Skeletal muscle cell (primary cell): ENCODE measurements at places on chromosomes 1 and 21.

DNA sequence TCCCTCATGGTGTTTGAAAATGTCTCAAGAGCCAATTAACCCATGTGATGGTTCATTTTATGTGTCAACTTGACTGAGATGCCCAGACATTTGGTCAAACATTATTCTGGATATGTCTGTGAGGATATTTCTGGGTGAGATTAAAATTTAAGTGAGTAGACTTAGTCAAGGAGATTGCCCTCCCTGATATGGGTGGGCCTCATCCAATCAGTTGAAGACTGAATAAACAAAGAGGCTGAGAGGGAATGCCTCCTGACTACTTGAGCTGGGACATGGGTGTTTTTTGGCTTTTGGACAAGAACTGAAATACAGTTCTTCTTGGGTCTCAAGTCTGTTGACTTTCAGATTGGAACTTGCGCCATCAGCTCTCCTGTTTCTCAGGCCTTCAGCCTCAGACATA is 89.4 kb upstream of the SPATA6 start:
- DNase-seq: no peak

DNA sequence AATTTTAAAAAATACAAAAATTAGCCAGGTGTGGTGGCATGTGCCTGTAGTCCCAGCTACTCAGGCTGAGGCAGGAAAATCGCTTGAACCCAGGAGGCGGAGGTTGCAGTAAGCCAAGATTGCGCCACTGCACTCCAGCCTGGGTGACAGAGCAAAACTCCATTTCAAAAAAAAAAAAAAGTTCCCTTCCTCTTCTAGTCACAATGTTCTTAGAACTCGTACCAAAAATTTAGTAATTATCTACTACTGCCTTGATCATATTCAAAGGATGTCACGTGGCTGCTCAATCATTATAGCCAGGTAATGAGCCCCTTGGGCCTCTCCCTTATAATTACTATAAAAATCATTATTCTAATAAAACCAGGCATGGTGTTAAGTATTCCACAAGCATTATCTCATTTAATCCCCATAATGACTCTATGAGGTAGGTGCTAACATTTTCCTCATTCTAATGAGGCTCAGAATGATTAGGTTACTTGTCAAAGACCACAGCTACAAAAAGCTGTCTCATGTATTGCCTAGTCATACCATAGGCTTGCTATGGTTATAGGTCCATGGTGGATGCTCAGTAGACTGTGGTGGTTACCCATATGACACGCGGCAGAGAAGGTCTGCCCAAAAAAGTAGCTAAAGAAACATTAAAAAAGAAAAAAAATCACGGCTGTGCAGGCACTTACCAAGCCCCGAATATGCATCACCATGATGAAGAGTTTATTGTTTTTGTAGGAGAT is 15.5 kb upstream of the PPP1R15B start:
- no peak for DNase-seq

- DNase-seq: no peak
Measured at GRCh38 chr1:168161459-168161858, 17.3 kb upstream of the TIPRL start.

DNA sequence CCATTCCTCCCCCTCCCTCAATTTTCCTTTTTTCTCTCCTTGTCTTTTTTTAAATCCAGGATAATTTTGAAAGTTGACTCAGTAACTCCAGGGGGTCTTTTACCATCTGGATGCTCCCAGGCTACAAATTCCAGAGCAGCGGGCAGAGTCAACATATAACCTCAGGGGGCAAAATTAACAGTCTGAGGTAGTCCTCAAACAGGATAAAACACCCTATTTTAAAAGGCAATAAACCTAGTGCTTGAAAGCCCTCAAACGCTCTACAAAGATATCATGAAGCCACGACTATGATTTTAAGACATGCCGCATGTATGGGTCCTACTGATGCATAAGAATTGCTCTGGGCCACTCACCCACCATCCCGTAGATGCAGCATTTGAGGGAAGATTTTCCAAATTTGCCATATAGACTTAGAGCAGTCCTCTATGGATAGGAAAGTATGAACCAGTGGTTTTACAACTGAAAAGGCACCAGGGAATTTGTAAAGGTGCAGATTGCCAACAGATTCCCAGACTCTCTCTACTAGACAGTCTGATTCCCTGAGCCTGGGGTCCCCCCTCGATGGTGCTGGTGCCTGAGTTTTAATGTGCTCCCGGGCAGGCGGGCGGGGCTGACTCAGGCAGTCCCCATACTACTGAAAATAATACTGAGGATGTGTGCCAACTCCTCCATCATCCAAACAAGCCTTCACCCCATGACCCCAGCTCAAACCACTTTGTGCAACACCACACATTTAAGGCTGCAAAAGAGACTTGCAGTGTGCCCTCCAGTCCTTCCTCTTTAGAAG is 37.2 kb downstream of the PTPN14 start:
- peak; percentile 25 for DNase-seq

- peak; percentile 61 for DNase-seq
Measured at GRCh38 chr1:153572569-153573015, 6.9 kb upstream of the S100A2 start.

- no peak for DNase-seq
Measured at GRCh38 chr1:207302618-207303393, 18.7 kb upstream of the CD55 start.

DNA sequence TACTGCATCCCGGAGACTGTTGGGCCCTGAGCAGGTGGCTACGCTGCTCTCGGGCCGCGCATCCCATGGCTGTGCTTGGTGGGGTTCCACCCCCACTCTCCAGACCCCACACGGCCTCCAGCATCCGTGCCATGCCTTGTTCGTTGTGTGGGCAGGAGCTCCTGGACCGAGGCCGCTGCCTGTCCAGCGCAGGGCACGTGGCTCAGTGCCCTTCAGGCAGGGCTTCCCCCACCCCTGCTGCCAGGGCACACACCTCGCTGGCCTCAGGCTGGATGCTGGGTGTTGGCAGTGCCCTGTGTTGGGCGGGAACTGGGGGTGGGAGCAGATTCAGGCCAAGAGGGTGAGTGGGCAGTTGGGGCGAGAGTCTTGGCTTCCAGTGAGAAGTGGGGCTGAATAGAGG is 9.9 kb downstream of the PRKCZ start:
- no peak for DNase-seq

DNA sequence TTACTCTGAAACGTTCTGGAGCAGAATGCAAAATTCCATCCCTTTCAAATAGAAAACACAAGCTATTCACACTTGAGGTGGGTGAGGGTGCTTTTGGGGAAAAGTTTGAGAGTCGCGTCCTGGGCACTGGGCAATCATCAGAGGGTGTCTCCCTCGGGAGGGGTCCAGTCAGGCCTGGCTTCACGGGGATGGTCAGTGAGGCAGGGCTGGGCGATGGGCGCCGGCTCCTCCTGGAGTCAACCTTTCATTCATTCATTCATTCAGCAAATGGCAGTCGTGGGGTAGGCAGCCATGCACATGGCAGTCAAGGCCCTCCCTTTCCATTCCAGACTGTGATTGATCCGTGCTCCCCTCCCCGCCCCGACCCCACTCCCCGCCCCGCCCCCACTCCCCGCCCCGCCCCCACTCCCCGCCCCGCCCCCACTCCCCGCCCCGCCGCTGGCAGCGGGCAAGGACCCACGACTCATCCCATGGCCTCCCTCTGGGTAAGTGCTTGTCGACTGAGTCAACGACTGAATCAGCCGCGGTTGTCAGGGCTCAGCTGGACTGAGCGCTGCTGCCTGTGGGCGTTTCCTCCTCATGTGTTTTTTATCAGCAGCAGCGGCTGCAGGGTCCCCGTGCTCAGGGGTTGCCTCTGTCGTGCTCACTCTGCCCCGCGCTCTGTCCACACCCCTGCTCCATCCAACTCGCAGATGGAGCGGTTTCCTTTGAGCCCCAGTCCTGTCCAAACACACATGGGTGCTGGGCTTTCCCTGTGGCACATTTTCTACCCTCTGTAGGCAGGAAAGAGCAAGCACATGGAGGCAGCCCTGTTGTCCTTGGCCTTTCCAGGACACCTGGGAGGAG is 12.5 kb upstream of the SPSB1 start:
- DNase-seq: peak; percentile 85

DNA sequence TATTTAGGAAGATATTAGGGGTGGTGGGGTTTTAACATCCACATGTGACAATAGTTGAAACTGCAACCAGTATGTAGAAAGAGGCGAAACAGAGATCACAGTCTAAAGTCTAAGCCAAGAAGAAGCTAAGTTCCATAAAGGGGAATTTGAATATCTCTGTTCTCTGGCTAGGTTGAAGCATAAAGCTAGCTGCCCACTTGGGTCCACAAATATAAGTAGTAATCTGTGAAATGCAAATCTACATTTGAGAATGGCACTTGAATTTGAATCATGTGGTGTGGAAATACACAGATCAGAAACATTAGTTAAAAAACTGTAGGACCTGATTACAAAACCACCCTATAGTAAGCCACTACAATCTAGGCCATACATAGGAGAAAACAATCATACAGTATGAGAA is 602.1 kb downstream of the LMO4 start:
- no peak for DNase-seq

- DNase-seq: no peak
Measured at GRCh38 chr1:94275083-94275482, 37.7 kb upstream of the ARHGAP29 start.

- DNase-seq: no peak
Measured at GRCh38 chr1:165345502-165345901, 11.0 kb downstream of the LMX1A start.

- no peak for DNase-seq
Measured at GRCh38 chr1:164638492-164639202, 79.7 kb downstream of the PBX1 start.

DNA sequence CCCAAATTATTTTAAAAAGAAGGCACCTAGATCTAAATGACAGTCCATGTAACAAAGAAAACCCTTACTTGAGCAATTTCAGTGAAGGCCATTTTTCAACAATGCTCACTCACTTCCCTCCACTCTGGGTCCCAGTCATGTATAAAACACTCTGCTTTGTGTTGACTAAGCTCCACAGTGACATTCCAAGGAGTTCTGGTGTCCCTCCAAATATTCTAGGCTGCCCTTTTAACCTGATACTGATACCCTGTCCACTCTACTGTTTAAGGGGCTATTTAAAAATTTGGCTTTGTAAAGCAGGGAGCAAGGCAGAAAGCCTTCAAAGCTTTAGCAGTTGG is 73.6 kb downstream of the GNG12 start:
- no peak for DNase-seq

DNA sequence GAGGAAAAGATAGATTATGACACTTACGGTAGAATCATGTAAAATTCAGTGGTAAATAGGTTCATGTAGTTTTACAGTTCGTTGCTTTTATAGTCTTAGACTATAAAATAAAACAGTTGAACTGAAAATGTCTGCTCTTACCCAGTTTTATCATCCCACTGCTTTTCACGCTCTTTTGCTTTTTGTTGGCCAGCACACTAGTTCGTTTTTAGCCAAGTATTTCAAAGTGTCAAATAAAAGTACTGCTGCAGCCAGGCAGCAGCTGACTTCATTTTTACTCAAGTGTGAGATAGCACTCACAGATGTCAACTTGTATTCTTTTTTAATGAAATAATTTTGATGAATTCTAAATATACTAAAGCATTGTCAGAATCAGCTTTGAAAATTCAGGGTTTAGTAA is 18.5 kb upstream of the BTG3 start:
- DNase-seq: no peak

DNA sequence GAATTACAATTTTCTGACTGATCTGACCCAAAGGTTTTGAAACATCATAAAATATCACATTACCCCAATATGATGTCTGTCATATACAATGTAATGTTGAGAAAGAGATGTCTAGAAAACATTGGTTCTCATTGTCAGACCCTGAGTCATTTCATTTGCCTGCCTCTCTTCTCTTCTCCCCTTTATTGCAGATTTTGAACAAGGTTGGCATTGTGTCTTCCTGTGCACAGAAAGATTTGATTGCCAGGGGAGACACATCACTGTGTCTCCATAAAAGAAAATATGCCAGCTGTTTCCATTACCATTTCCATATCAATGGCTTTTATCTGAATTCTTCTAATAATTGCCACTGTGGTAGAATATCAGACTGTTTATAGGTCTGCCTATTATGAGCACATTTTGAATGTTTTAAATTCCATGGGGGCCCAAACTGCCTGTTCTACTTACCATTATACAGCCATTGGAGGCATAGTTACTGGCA is 65.6 kb downstream of the IFI44 start:
- peak; percentile 36 for DNase-seq

DNA sequence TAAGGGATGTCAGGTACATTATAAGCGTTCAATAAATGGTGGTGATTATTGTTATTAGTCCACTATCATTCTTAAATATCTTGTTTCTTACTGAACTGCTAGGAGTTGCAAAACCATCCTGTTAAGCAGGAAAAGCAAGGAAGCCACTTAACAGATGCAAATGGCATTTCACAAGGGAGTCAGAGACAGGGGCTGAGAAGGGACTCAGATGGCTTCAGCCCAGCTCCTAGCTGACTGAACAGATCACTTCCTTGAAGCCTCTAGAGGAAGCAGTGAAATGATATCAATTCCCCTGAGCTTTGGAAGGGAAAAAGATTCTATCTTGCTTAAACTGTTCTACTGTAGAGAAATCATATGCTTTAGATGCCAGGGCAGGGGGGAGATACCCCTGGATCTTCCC is 151.5 kb downstream of the ST6GALNAC5 start:
- DNase-seq: no peak

DNA sequence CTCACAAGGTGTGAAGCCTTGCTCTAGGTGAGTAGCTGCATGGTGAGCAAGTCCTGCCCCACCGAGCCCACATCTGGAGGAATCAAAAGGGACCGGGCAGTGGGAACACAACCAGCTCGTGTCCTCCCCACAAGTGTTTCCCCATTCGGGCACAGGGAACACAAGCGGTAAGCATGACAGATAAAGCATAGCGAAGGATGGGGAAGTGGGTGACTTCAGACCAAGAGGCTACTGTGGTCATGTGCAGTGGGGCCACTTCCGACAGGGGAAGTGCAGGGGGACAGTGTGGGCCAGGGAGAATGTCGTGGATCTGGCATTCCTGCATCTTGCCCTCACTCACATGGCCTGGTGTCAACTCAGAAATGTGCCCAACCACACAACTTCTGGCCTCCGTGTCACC is 306.2 kb downstream of the FAM72C start:
- no peak for DNase-seq

- DNase-seq: no peak
Measured at GRCh38 chr1:153531638-153532037, 4.2 kb downstream of the S100A6 start.
